Dermis blood vessel endothelial cell (primary cell): ENCODE measurements at places on chromosomes 5 and 9.
A peak's percentile ranks its signal among the peaks of the same experiment; 100 is the strongest.

GRCh38 chr9:106921341-106921899 is 58.5 kb downstream of the ZNF462 start:
- DNase-seq: peak; percentile 20

DNA sequence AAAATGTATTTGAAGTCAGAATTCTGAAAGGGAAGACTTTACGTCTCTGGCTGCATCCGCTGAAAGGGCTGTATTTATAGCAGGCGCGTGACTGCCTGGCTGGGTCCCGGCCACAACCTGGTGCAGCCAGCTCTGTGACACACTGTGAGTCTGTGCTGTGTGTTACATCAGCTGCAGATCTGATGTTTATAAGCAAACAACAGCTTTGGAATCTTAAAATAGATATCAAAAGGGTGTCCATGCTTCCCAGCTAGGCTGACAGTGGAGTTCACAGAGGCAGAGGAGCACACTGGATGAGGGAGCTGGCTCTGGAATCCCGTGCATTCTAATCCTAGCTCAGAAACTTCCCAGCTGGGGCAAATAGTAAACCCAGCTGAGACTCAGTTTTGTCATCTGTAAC is 433.4 kb upstream of the BRINP1 start:
- DNase-seq: no peak

- no peak for DNase-seq
Observed at GRCh38 chr9:130143958-130144366, 28.2 kb upstream of the NCS1 start.

DNA sequence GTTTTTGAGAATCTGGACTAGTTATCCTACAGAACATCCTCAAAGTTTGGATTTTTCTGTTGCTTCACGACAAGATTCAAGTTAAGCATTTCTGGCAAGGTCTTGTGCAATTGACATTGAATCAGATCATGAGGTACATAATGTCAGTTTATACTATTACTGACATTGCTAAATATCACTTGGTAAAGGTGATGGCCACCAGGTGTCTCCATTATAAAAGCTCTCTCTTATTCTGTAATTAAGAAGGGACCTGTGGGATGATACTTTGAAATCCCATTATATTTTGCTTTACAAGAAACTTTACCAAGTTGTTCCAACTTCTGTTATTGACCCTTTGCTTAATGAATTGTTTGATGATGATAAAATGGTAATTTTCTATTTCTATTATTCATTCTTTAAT is 131.0 kb upstream of the ASTN2 start:
- no peak for DNase-seq

DNA sequence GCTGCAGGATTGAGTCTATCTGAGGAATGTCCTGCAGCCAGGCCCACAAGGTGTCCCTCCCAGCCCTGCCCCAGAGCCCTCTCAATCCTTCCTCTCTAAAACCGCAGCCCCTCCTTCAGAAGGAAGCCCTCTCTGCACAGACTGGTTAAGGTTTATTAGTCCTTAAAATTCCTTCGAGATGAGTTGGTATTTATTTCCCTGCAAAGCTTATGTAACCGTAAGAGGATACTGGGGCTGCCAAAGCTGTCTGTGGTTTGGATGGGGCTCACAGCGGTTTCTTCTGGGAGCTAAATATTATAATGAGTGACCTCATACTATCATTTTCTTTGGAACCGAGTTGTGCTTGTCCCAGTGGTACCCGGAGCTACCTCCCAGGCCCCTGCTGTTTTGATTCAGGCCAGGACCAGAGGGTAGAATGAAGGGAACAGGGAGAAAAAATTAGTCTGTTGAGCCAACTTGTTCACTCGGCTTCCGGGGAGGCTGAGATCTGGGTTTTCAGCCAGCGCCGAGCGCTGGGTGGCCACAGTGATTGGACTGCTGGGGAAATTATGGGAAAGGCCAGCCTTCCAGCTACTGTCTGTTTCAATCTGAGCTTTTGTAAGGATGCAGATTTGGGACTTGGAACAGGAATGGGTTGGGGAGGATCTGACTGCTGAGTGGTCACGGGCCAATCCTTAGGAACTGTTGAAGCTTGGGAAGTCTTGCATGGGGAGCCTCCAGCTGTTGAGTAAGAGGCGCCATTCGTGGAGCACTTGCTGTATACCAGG is 107.5 kb downstream of the NDFIP1 start:
- DNase-seq: peak; percentile 59

GRCh38 chr9:84642553-84643141 is 26.9 kb upstream of the NTRK2 start:
- DNase-seq: no peak

DNA sequence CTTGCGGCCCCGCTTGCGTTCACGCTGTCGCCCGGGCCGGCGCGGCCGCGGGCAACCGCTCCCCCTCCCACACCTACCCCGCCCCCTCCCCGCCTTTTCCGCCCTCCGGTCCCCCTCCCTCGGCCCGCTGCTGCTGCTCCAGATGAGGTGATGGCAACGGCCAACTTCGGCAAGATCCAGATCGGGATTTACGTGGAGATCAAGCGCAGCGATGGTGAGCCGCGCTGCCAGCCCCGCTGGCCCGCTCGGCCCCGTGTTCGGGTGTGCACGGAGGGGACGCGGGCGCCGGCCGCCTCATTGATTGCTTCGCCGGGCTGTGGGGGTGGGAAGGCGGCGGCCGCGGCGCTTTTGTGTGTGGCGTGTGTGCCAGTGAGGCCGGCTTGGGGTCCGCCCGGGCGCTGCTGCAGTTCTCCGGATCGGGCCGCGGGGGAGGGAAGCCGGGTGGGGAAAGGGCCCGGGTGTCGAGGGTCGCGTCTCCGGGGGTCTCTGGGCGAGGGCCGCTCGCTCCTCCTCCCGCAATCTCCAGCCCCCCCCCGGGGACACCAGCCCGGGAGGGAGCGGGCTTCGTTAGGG is 403 bp downstream of the KIF2A start:
- DNase-seq: peak; percentile 76

GRCh38 chr9:122672481-122672880 is 2.4 kb upstream of the OR1L3 start:
- no peak for DNase-seq

DNA sequence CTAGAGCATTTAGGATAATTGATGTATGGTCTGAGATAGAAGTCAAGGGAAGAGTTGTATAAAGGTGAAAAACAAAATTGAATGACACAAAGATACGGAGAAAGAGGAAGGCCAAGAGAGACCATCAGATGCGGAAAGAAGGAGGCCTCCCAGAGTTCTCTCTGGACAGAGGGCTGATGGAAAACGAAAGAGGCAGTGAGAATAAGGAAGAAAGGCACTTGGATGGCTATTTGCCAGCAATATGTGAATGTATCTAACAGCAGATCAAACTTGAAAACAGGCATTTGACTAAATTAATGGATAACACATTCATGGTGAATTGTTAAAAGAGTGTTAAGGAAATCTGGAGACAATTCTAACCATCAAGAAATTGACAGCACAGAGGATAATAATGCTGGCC is 2.4 kb upstream of the DOCK8 start:
- no peak for DNase-seq

DNA sequence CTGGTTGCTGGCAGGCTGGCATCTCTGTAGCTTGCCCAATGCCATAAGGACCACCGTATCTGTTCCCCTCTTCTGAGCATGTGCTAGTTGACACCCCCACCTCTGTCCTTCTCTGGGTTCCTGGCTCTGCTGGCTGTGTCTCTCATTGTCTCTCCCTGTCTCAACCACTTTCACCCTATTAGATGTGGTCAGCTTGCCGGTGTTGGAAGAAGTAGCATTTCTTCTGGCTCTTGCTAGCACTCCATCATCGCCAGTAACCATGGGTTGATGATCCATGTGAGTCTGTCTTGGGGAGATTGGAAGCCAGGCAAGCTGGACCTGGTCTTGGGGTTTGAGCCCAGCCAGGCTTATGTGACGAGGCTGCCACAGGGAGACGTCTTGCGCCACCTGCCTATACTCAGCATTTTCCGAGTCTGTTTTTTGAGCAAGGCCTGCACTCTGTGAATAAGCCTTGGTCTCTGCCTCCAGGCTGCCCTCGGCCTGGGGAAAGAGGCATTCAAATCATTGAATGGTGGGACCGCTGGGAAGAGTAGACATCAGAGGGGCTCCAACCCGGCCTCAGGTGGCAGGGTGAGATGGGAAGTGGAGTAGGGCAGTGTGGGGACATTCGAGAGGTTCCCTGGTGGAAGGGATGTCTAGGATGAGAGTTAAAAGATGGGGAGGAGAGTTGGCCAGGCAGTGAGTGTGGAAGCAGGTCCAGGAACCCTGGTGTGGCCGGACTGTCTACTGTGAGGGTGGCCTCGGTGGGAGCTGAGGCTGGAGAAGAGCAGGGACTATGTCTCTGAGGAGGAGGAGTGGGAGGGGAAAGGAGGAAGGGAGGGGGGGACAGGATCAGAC is 74.3 kb downstream of the ZNF618 start:
- no peak for DNase-seq

- no peak for DNase-seq
Observed at GRCh38 chr5:169764018-169764378, 126.9 kb downstream of the DOCK2 start.

GRCh38 chr5:133866160-133866902 is 102.1 kb downstream of the C5orf15 start:
- no peak for DNase-seq

- DNase-seq: no peak
Observed at GRCh38 chr5:143029293-143029692, 259.1 kb downstream of the ARHGAP26 start.

- DNase-seq: no peak
Observed at GRCh38 chr5:121175986-121176385, 675.7 kb upstream of the FTMT start.

GRCh38 chr5:60586307-60586901 is 113.6 kb downstream of the DEPDC1B start:
- DNase-seq: peak; percentile 36

GRCh38 chr9:71638627-71639026 is 129.7 kb downstream of the CEMIP2 start:
- peak; percentile 67 for DNase-seq

DNA sequence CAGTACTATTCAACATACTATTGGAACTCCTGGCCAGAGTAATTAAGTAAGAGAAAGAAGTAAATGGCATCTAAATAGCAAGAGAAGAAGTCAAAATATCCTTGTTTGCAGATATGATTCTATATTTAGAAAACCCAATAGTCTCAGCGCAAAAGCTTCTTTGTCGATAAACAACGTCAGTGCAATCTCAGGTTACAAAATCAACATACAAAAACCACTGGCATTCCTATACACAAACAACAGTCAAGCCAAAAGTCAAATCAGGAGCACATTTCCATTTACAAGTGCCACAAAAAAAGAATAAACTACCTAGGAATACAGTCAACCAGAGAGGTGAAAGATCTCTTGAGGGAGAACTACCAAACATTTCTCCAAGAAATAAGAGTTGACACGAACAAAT is 1901.9 kb upstream of the ACO1 start:
- DNase-seq: no peak
